ENCODE measurements at places on chromosomes 1 and 21. TPM values are rescaled to one million over a fixed set of nuclear protein-coding genes. Genes with fewer than 3 reads are reported as not detected.

DNA sequence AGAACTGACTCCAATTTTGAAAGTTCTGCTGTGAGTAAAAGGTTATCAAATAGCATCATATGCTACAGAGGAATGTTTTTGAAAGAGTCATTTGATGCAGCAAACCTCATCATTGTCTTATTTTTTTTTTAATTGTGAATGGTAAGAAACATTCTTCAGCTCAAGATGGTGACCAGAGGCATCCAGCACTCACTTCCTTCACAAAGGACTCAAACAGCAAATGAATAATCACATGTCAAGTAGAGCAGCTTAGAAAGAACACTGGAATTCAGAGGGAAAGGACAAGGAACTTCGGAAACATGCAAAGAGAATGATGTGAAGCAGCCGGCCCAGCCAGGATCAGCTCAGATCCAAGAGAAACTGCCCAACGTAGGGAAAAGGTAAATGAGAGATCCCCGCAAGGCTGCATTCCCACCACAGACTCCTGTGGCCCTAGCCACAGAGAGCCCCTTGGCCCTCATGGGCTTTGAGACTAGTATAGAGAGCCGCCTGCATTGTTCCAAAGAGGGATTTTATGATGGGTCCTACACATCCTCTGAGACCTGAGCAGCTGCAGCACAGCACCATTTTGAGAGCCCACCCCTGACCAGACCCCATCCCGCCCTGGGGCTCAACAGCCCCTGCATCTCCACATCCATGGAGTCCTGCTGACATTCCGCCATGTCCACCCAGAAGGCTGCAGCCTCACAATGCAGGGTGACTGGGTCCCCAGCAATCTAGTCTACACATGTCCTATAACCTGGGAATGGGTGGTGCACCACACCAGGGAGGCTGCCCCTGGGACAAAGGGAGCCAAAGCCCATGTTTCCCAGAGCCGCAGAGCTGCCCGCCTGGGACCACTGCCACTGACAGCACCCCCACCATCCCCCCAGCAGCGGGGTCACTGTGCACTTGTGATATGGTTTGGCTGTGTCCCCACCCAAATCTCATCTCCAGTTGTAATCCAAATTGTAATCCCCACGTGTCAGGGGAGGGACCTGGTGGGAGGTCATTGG lies 21.2 kb upstream of the UTS2 start:
- H3K4me1 ChIP-seq, result no peaks in the 10 kb centered on the region
- H3K27me3 ChIP-seq, result no peaks in the 10 kb centered on the region
- no peak for DNase-seq
- no peak overlapping the region for H3K4me3 ChIP-seq

- H3K4me1 ChIP-seq, result peaks cover 3% of the 10 kb centered on the region
- DNase-seq, result no peak
- H3K36me3 ChIP-seq, result no peaks in the 10 kb centered on the region
- no peak overlapping the region for H3K27ac ChIP-seq
Measured at GRCh38 chr1:172185211-172185610, 235.3 kb upstream of the C1orf105 start.

Gene NPR1
- total RNA-seq, result 116 TPM

- no peak overlapping the region for H3K27ac ChIP-seq
- no peak for DNase-seq
- H3K4me3 ChIP-seq, result no peak overlapping the region
- no peaks in the 10 kb centered on the region for H3K36me3 ChIP-seq
Measured at GRCh38 chr1:63199706-63200335, 122.5 kb upstream of the FOXD3 start.

DNA sequence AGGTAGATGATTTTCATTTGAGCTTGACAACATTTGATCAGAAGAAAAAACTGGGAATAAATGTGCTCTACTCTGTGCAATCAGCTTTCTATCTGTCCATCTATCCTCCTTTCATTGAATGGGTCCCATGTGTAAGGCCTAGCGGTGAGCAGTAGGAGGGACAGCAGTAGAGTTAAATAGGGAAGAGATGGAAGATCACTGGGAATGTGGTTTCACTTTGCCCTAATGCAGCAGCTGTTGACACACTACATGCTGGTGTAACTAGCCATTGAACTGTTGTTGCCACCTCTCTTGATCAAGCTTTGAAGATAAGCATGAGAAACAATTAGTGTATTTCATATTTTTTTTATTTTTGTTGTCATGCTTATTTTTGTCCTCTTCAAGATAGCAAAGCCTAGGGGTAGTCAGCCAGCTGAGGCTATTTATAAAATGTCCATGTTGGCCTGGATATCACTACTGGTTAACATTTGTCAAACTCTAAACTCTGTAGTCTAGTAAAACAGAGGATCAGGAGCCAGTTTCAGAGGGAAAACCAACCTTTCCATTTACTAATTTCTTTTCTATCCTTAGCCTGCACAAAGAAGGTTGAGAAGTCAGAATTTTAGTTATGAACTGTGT lies 41.9 kb downstream of the CACNA1E start:
- H3K4me3 ChIP-seq, result no peak overlapping the region
- H3K36me3 ChIP-seq, result no peaks in the 10 kb centered on the region
- no peak overlapping the region for H3K27ac ChIP-seq

DNA sequence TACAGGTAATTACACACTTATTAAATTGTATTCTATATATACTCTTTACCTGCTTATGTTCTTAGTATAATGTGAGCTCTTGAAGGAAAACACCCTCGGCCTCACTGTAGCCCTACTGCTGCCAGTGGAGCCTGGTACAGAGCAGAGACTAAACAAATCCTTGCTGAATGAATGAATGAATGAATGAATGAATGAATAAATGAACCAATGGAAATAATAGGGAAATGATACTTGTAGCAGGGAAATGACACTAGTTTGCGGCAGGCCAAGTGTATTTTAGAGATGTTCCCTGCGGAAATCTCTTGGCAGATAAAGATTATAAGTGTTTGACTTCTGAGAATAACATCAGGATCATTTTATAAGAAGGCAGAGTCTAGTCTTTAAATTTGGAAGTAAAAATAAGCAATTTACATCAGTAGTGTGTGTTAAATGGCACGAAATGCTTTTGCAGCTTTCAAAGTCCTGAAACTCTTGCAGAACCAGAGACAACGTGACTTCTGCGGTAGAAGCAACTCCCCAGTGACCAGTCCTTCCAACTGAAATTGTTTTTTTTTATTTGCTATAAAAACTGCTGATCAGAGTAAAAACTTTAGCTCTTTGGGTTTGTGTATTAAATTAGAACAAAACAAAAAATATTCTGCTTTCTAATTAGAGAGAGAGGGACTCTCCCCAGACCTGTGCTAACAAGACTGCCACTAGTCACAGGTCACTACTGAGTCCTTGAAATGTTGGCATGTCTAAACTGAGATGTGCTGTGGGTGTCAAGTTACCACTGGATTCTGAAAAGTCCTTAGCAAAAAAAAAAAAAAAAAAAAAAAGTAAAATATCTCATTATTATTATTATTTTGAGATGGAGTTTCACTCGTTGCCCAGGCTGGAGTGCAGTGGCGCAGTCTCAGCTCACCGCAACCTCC lies 199.3 kb upstream of the MAP1LC3C start:
- H3K4me1 ChIP-seq, result no peaks in the 10 kb centered on the region
- no peak overlapping the region for H3K27ac ChIP-seq
- H3K27me3 ChIP-seq, result no peaks in the 10 kb centered on the region
- H3K4me3 ChIP-seq, result no peak overlapping the region
- H3K36me3 ChIP-seq, result no peaks in the 10 kb centered on the region

- no peaks in the 10 kb centered on the region for H3K4me1 ChIP-seq
- peaks cover 2% of the 10 kb centered on the region for H3K36me3 ChIP-seq
- H3K27me3 ChIP-seq, result no peaks in the 10 kb centered on the region
- H3K4me3 ChIP-seq, result no peak overlapping the region
- no peak overlapping the region for H3K27ac ChIP-seq
Measured at GRCh38 chr1:33152685-33153432, 29.0 kb downstream of the TRIM62 start.

GRCh38 chr1:225819346-225820192 lies 9.6 kb downstream of the EPHX1 start:
- no peaks in the 10 kb centered on the region for H3K27me3 ChIP-seq
- peak; percentile 32 for DNase-seq
- peak overlapping the region; percentile 32 for H3K27ac ChIP-seq
- peaks cover 8% of the 10 kb centered on the region for H3K4me1 ChIP-seq

GRCh38 chr1:30195424-30196134 lies 527.8 kb downstream of the MATN1 start:
- no peak overlapping the region for H3K27ac ChIP-seq
- no peaks in the 10 kb centered on the region for H3K27me3 ChIP-seq
- no peak for DNase-seq
- H3K36me3 ChIP-seq, result no peaks in the 10 kb centered on the region

Gene ZNF687
- total RNA-seq, result 24.0 TPM

Gene MPZ
- 11.2 TPM for total RNA-seq

DNA sequence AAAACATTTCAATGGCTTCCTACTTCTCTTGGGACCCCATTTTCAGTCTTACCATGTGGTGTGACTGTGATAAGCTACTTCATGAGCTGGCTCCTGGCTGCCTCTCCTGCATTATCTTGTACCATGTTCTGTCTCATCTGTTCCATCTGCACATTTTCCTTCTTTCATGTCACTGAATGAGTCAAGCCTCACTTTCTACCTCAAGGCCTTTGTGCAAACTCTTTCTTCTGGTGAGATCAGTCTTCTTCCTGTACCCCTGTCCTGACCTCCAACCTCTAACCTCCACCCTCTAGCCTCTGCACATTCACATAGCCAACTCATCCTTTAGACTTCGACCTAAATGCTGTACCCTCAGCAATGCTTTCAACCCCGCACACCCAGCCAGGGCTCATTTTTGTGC lies 9.6 kb upstream of the FAM78B start:
- no peaks in the 10 kb centered on the region for H3K27me3 ChIP-seq
- no peak overlapping the region for H3K4me3 ChIP-seq

GRCh38 chr1:14901371-14901954 lies 252.1 kb upstream of the TMEM51 start:
- no peaks in the 10 kb centered on the region for H3K27me3 ChIP-seq
- no peaks in the 10 kb centered on the region for H3K4me1 ChIP-seq
- H3K27ac ChIP-seq, result no peak overlapping the region
- DNase-seq, result no peak
- H3K4me3 ChIP-seq, result no peak overlapping the region

- no peaks in the 10 kb centered on the region for H3K36me3 ChIP-seq
- H3K4me3 ChIP-seq, result no peak overlapping the region
- H3K27ac ChIP-seq, result no peak overlapping the region
- DNase-seq, result no peak
- H3K27me3 ChIP-seq, result no peaks in the 10 kb centered on the region
Measured at GRCh38 chr1:193944454-193944853, 758.0 kb upstream of the B3GALT2 start.

GRCh38 chr1:15902882-15903281 lies 55.4 kb downstream of the SPEN start:
- no peaks in the 10 kb centered on the region for H3K36me3 ChIP-seq
- H3K27me3 ChIP-seq, result no peaks in the 10 kb centered on the region
- H3K27ac ChIP-seq, result no peak overlapping the region
- no peak overlapping the region for H3K4me3 ChIP-seq

GRCh38 chr1:180643693-180644092 lies 11.9 kb downstream of the XPR1 start:
- no peak for DNase-seq
- no peak overlapping the region for H3K27ac ChIP-seq
- H3K4me3 ChIP-seq, result no peak overlapping the region
- peaks cover 3% of the 10 kb centered on the region for H3K36me3 ChIP-seq
- H3K27me3 ChIP-seq, result no peaks in the 10 kb centered on the region
